MCF 10A (cell line): ENCODE measurements at places on chromosomes 5 and 9.
A peak's percentile ranks its signal among the peaks of the same experiment; 100 is the strongest.

DNA sequence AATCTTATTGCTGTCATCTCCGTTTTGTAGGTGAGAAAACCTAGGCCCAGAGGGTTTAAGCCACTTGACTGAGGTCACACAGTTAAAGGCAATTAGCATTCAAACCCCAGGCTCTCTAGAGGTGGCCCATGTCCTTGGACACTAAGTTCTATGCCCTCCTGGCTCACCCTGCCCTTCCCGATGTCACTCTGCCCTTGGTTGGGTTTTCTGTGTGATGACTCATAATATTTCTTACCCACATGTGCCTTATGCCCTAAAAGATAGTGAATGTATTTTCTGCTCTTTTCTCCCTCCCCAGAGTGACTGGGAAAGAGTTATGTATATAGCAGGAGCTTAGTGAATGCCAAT lies 174.5 kb upstream of the PITX1 start:
- no peak for DNase-seq

- peak; percentile 16 for DNase-seq
These were observed 30.0 kb upstream of the ARL14EPL start for GRCh38 chr5:116002116-116002906.

DNA sequence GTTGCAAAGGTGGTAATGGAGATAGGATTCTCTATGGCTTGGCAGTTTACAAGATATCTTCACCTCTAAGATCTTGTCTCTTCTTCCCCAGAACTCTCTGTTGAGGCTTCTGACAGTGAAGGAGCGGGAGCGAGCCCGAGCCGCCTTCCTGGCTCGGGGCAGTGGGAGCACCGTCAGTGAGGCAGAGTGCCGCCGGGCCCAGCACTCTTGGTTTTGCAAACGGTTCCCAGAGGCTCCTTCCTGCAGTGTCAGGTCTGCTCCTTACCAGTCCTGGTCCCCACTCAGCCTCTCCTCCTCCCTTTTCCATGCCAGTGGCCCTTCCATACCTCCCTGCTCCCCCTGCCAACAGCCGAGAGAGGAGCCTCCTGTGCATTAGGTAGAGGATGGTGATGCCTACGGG lies 12.6 kb upstream of the DNAJB5 start:
- DNase-seq, result no peak

DNA sequence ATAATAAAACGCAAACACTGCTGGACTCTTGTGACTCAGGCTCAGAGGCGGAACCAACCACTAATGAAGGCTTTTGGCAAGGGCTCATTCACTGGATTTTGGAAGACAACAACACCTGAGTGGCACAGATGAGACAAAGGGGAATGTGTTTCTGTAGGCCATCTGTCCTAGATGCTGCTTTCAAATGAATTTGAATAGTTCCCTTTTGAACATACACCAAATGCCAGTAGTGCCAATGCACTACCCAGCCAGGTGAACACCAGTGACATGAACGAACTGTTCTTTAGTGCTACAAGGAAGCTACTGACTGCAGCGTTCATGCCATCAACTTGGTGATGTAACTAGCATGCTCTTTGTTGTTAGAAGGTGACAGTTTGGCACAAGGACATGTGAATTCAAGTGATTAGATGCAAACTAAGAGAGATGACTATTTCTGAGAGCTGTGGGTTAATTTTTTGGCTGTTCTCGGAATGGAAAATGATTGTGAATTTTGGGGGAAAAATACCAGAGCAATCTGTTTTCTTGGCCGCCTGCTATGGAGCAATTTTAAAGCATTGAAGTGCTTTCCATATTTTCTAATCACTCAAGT lies 173.7 kb downstream of the SLC24A2 start:
- no peak for DNase-seq

- DNase-seq, result peak; percentile 36
These were observed 594.5 kb downstream of the PDE4D start for GRCh38 chr5:59299006-59299405.

DNA sequence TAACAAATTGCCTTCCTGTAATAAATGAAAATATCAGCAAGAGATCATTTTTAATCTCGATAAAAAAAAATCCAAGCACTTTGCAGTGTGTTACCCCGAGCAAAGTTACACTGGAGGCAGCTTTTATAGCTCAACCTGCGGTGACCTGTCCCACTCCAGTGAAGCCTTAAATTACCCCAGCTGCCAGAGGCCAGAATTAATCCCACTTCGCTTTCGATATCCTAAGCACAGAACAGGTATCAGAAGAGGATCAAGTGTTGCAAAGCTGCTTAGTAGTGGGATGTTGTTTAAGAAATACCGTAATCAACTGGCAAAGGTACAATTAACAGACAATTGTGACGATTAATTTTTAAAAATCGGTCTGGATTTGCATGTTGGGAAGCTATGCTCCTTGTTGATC lies 314.0 kb downstream of the AGTPBP1 start:
- DNase-seq, result no peak

DNA sequence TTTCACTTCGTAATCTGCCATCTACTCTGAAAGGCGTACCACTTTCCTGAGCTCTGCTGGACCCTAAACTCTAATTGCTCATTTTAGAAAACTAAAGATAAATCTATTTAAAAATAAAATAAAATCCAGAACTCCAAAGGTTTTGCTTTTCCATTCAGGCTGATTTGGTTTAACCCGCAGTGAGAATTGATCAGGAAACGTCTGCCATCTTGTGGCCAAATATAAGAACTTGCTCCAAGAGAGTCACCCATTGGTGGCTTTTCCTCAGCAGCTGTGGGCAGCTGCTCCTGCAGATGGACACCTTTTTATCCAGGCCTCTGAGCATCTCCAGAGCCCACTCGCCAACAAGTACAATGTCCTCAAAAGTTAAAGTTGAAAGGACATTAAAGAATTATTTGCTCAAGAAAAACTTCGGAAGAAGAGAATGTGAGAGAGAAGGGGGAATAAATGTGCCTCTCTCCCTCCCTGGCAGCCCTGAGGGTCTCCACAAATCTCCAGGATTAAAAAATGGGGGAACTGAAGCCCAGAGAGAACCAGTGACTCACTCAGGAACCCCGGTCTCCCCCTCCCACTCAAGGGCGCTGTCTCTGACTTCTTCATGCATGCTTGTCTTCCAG lies 4.1 kb downstream of the SAXO1 start:
- peak; percentile 79 for DNase-seq

GRCh38 chr9:73684601-73685000 lies 532.9 kb downstream of the ANXA1 start:
- peak; percentile 76 for DNase-seq

DNA sequence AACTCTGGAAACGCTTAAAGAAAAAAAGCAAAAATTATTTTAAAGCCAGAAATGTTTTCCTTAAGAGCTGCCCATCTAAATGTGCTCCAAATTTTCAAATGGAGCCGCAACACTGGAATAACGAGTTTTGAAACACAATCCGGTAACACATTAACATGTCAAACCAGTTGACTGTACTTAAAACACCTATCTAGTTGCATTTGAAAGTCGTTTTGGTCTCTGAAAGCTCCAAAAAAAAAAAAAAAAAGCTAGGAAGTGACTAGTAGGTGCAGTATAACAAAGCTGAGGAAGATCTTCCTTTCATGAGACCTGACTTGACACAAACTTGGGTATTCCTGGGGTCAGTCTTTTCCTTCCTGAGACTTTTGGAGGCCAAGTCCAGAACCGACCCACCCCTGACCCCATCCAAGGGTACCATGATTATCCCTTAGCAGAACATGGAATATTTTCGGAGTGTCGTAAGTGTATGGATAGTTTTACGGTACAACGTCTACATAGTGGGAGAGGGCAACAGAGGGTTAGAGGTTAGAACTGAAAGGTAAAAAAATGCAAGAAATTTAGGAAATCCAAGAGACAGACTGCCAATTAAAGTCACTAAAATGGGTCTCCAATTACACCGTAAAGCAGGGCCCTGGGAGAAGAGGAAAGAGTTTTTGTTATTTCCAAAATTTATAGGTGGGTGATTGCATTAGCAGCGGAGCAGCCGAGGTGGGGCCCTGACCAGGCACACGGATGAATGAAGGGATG lies 812 bp downstream of the CETN3 start:
- peak; percentile 31 for DNase-seq

DNA sequence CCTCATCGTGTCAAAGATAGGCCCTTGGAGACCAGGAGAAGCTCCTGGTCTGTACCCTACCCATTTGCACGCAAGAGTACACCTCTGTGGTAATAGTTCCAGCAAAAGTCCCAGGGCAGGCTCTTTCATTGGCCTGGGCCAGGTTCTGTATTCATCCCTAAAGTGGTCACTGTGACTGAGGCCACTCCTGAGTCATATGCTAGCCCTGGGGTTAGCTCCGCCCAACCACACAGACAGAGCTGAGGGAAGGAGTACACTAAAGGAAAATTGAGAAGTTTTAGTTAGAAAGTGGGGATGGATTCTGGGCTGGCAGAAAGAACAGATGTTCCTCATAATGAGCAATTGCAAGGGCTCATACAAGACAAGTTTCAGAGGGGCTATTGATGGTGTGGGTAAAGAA lies 206.7 kb downstream of the ARHGAP26 start:
- peak; percentile 41 for DNase-seq

- no peak for DNase-seq
These were observed 518.3 kb upstream of the ITGA1 start for GRCh38 chr5:52269401-52269800.

DNA sequence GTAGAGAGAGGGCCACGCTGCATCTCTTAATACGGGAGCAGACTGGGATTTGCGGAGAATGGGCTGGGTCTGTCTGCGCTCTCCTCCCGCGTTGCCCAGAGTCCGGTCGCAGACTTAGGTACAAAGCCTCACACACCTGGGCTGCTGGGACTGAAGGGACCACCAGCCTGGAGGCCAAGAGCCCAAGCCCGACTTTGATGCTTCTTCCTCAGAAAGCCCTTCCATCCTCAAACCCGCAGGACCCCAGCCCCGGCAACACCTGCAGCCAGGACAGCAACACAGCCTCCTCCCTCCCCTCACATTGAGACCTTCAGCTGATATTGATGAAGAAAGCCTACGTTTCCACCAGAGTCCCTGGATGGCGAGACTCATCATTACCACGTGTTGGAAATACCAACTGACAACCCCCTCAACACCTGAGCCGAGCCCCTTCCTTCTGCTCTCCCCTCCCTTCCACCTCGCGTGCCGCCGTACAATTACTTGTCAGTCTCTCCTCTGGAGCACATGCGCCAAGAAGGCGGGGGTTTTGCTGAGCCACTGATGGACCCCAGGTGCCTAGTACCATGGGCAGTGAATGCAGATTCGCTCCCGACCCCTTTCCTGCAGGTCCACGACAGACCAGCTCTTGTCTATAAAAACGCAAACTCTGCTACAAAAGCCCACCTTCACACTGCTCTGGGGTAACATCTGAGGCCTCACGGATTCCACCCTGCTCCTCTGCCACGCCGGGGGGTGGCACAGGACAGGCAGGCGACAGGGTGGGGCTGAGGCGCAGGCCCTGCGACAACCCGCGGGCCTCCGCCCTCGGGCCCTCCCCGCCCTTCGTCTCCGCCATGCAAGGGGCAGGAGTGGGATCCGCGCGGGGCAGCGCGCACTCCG lies 841 bp downstream of the ASB6 start:
- no peak for DNase-seq

DNA sequence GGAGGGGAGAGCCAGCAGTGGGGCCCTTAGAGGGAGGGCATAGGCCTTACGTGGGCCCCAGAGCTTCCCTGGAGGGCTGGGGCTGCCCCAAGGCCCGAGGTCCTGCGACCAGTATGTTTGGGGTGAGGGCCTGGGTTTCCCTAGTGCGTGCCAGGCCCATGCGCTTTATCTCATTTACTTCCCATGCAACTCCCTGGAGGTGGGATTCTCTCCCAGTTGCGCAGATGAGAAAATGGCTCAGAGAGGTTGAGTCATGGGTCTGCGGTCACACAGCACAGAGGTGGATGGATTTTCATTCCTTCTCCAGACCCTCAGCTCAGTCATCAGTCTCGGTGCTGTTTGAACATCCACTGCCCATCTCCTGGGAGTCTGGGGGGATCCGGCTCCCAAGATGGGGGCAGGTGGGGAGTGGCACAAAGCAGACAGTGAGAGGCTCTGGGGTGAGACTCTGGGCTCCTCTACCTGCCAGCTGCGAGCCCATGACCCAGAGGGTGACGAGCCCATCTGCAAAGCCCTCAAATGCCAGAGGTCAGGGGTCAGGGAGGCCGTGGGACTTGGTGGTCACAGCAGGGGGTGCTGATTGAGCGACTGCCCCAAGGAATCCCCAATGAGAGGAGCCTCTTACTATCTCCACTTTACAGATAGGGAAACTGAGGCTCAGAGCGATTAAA lies 171.2 kb downstream of the GAPVD1 start:
- DNase-seq, result no peak

GRCh38 chr5:128252756-128253155 lies 169.2 kb downstream of the SLC12A2 start:
- peak; percentile 42 for DNase-seq

GRCh38 chr5:22896152-22896551 lies 43.0 kb upstream of the CDH12 start:
- peak; percentile 50 for DNase-seq

DNA sequence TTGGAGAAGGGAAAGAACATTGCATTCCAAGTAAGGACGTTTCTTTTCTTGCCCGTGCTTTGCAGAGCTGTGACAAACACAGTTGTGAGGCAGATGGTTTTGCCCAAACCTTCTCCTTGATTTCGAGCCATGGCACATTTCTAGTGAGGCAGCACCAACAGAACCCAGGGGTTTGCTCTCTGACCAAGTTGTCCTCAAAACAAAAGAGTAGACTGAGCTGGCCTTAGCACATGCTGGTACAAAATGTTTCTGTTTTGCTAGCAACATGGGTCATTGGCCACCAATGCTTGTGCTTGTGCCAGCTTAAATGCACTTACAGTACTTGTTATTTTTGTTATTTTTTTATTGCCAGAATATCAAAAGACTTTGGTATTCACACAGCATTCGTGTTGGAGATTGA lies 328.8 kb downstream of the GADD45G start:
- DNase-seq, result no peak

GRCh38 chr9:125418404-125418803 lies 156.8 kb downstream of the GAPVD1 start:
- no peak for DNase-seq

- DNase-seq, result no peak
These were observed 20.8 kb upstream of the CEP120 start for GRCh38 chr5:123444016-123444415.

DNA sequence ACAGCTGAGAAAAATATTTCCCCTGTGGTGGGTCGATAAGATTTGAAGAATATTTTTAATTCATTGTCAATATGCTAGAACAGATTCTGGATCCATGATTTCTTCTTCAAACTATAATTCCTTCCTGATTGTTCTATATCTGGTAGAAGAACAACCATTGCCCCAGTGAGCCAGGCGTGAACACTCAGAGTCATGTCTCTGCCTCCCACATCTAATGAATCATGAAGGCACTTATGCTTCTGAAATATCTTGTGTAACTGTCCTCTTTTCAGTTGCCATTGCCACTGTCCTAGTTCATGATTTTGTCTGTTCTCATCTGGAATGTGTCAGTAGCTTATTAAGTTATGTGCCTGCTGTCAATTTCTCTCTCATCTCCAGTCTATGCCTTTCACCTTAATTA lies 40.0 kb downstream of the GABRG2 start:
- DNase-seq, result no peak

- DNase-seq, result no peak
These were observed 69.8 kb upstream of the BASP1 start for GRCh38 chr5:17147617-17148016.

- DNase-seq, result no peak
These were observed 7.2 kb downstream of the MARCHF6 start for GRCh38 chr5:10360686-10361085.

- DNase-seq, result no peak
These were observed 28.9 kb upstream of the OTULIN start for GRCh38 chr5:14635656-14636055.
